ENCODE measurements at places on chromosomes 2 and 18.

DNA sequence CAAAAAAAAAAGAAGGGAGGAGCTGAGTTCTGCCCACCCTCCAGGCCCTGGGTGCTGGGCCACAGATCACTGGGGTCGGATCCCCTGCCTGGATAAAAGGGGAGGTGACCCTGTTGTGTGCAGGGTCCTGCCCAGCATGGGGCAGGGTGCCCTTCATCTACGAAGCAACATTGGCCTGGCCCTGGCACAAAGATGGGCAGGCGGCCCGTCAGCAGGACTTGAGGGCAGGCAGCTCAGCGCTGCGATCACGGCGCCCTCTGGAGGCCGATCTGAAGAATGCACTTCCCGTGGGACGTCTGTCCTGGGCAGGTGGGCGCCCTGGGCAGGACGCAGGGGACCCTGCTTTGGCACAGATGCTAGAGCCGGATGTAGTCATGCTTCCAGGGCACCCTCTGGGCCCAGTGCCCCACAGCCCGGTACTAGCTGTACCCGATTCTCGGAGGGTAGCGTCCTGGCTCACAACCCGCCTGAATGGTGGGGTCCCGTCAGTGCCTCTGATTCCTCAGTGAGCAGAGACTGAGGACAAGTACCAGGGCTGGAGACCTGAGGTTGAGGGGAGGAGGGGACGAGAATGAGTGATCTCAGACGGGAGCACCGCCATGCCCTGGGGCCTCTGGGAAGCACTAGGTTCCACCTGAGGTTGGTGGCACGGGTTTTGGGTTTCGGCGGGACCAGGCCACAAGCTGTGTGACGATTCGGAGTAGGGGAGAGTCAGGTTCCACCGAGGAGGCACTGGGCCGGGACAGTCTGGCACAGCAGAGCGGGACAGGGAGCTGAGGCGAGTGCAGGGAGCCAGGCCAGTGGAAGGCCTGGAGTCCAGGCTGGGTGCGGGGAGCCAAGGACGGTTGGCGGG lies 18.0 kb downstream of the ARID5A start:
- no peak for DNase-seq

- no peak for DNase-seq
Measured at GRCh38 chr2:147351784-147352183, 493.0 kb upstream of the ACVR2A start.

DNA sequence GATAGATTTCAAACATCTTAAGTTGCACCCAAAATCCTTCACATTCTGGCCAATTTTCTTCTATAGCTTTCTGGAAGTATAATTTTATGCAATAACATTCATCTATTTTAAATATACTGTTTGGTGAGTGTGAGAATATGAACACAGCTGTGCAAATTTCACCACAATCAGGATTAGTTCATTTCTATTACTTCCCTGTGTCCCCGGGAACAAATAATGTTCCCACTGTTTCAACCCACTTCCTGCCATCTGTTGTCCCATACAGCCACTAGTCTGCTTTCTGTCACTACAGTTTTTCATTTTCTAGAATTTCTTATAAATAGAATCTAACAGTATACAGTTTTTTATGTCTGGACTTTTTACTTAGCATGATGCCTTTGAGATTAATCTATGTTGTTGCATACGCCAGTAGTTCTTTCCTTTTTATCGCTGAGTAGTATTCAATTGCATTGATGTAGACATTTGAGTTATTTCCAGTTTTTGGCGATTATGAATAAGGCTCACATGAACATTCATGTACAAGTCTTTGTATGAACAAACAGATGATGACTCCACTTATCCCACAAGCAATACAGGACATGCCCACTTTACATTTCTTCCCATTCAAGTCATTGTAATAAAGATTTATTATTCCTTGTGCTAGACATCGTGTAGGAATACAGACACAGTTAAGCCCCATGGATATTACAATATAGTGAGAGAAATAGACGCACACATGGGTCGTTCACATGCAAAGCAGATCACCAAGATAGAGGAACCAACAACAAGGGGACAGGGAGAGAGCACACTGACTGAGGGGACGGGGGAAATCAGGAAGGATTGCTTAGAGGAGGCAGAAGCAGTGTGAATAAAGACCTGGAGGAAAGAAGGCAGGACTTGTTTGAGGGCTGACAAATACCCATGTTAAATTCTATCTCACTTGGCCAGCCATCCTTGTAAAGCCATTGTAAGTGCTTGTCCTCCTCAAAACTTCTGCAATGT lies 72.9 kb upstream of the PAX8 start:
- no peak for DNase-seq

GRCh38 chr2:101795033-101795432 lies 97.5 kb downstream of the MAP4K4 start:
- no peak for DNase-seq

DNA sequence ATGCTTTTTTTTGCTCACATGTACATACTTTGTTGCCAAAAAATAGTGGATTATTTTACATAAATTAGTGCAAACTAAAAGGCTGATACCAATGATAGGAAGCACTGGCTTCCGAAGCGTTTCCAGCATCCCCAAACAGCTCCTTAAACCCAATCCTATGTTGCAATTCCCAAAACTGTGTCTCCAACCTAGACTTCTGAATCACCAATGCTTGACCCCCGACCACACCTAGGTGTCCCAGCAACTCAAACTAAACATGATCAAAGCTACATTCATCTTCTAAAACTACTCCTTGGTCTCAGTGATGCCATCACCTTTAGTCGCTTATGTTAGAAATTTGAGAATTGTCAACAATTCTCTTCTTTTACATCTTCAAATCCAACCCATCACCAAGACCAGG lies 13.4 kb downstream of the ATP8B1 start:
- DNase-seq: no peak

DNA sequence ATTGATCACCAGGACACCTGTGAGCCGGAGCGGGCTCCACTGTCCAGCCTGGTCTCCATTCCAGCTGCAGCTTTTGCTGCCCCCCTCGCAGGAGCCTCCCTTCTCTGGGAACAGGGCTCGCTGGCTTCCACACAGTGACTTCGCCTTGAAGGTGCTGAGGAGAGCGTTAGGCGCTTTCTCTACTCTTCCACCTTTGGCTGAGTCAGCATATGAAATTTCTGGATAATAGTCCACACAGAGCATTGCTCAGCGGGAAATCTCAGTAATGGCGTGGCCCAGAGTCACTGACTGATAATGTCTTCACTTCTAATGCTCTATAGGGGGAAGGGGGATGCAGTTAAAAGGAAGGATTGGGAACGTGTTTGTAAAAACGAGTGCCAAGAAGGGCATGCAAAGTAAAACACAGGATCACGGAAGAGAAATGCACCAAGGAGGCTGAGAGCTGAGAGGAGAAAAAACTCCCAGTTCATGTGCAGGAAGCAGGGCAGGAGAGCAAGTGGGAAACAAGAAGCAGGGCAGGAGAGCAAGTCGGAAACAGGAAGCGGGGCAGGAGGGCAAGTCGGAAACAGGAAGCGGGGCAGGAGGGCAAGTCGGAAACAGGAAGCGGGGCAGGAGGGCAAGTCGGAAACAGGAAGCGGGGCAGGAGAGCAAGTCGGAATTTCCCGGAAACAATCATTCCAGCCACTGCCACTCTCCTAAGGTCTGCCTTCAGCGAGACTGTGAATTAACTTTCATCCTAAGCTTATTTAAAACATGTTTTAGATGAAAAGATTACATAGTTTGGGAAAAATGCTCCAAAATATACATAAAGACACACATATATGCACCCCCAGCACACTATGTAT lies 77.7 kb downstream of the MYT1L start:
- no peak for DNase-seq

GRCh38 chr2:226524381-226524843 lies 275.2 kb downstream of the IRS1 start:
- no peak for DNase-seq

GRCh38 chr18:23828426-23828825 lies 139.2 kb downstream of the LAMA3 start:
- no peak for DNase-seq

GRCh38 chr2:142536492-142536891 lies 341.0 kb upstream of the KYNU start:
- no peak for DNase-seq

GRCh38 chr2:12032975-12033374 lies 286.5 kb downstream of the LPIN1 start:
- DNase-seq: no peak

DNA sequence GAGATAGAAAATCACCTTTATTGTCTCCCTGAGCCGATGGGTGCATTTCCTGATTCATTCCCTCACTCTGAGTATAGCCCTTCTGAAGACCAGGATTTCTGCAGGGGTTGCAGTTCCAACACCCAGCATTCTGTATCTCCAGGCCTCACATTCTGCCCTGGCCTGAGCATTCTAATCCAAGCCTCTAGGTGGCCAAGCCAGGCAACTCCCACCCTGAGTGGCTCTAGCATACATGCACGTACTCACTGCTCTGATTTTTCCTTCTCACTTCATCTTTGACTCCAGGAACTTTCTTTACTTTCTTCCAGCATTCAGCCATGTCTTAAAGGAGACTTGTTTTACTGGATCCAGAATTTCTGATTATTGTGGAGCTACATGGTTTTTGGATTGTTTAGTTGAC lies 100.7 kb upstream of the STK39 start:
- DNase-seq: no peak

- DNase-seq: no peak
Measured at GRCh38 chr2:16040271-16041010, 100.1 kb downstream of the MYCN start.

DNA sequence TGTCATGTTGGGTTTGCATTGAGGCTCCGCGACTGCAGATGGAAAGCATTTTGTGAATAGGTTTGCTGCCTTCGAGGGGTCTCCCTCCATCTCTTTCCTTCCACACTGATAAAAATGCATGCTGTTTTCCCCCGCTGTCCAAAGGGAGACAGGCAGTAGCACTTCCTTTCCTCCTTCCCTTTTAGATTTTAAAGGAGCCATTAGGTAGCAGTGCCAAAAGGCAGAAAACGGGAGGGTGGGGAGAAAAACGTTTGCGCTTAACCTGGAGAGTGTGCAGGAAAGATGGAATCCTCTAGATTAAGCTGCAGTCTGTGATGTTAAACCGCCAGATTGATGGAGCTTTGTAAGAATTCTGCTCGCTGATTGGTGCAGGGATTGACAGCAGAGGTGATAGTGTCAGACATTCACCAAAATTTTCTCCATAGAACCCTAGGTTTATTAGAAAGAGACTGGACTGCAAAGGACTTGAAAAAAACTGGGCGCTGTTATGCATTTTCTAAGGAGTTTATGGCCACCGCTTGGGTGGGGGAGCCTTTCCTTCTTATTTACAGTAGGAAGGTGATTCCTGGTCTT lies 688 bp downstream of the MAPRE2 start:
- no peak for DNase-seq
